SW 1271 (cell line): ENCODE measurements at places on chromosomes 2 and 18.

GRCh38 chr2:147173189-147173581 is 671.6 kb upstream of the ACVR2A start:
- DNase-seq = no peak

- no peak for DNase-seq
These were observed 310.7 kb upstream of the EPAS1 start for GRCh38 chr2:45986509-45986908.

GRCh38 chr2:134790487-134790886 is 47.9 kb upstream of the ACMSD start:
- DNase-seq = no peak

DNA sequence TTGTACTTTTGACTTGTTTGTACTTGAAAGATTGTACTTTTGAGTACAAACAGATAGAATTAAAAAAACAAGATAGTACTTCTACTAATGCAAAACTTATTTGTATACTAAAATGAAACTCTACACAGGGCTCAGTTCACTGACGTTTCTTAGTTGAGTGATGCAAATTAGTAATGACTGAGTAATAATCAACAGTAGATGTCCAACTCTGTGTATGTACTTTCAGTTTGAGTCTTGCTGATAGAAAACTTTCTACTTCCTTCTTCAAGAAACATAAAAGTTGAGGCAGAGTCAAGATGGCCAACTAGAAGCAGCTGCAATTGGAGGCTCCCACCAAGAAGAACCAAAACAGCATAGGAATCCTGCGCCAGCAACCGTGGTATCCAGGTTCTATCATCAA is 585.0 kb downstream of the NR4A2 start:
- DNase-seq = no peak

DNA sequence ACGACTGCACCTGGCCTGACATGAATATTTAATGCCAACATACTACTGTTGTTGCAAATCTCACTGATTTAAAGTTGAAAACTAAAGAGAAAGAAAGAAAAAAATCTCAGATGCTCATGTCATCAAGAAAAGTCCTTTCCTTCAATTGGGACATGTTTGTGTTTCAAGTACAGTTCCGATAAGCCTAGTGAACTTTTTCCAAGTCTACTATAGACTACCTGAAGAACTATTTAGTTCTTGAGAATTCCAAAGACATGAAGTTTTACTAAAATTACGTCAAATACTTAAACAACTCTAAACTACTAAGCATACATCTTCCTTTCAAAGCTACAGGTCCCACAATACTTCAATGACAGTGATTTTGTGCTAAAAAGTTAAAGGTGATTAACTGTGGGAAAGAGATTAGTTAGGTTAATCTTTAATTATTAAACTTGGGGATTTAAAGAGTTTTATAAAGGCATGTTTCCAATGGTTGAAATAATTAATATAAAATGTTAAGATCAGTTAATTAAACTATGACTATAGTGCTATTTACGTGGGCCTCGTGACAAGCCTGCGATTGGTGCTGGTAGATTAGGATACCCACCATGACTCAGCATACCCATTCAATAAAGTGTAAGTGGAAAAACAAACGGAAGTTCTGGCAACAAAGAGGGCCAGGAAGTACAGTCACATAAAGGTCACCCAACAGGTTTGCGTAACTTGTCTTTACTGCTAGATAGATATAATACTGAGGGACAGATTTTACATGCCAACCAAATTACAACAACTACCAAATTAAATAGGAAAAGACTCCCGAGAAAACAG is 55.5 kb downstream of the SEPTIN10 start:
- peak; percentile 81 for DNase-seq

DNA sequence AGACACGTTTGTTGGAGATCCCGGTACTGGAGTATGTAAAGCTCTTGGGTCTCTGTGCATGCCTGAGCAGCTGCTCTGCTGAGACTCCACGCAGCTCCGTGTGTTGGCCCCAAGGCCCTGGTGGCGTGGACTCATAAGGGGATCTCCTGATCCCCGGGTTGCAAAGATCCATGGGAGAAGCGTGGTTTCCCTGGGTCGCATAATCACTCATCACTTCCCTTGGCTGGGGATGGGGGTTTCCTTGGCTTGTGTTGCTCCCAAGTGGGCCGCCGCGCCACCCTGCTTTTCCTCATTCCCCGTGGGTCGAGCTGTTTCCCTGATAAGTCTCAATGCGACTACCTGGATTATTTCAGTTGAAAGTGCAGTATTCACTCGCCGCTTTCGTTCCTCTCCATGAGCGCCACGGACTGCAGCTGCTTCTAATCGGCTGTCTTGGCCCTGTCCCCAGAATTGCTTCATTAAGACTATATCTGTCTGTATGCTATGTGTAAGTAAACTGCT is 76.0 kb downstream of the EPC2 start:
- no peak for DNase-seq

- DNase-seq = no peak
These were observed 2.8 kb downstream of the SPR start for GRCh38 chr2:72889991-72890390.

DNA sequence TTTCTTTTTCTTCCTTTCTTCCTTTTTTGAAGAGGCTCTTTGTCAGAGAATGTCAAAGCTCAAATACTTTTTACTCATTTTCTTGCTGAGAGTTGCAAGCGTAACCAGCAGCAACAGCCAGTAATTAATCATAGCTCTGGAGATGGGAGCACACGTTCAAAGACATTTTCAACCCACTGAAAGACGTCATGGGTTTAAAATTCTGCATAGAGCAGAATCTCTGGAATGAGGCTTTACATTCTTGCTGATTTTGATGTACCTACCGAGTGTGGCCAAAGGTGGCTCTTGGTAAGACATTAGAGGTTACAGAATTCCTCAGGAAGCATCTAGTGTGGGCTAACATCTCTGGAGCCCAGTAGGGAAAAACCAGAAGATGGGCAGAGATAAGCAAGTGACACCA is 292.5 kb downstream of the MTX2 start:
- DNase-seq = no peak

DNA sequence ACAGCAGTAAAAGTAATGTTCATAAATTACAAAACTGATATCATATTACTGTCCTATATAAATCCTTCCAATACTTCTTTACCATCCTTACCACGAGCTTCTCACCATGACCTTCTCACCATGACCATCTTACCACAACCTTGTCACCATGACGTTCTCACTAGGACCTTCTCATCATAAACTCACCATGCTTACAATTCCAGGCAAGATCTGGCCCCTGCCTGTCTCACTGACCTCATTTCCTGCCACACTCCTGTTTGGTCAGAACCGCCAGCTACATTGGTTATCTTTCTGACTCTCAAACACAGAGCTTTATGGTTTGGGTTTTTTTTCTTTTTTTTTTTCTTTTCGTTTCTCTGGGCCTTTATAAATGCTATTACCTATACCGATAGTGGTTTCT is 827.6 kb downstream of the RNF144A start:
- no peak for DNase-seq

GRCh38 chr2:216539791-216540241 is 41.2 kb downstream of the RPL37A start:
- no peak for DNase-seq

DNA sequence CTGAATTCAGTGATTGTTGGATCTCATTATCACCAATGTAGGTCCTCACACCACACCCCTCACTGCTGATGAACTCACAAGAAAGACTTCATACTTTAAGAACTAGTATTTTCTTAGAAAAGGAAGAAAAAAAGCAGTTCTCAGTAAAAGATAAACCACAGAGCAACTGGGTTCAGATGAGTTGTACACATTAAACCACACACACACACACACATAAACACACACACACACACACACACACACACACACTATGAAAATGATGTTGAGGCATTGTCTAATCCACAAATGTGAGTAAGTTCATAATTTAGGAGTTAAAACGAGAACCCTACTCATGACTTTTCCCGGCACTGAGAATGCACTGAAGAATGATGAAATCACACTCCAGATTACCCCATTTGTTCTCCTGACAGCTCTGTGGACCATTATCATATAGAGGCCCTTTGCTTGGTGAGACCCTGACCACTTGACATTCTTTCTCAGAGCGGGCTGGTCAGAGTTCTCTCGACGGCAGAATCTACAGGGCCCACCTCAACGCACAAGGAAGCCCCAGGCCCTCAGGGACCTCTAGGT is 106.2 kb downstream of the BCL2 start:
- DNase-seq = no peak

GRCh38 chr18:45566025-45566740 is 49.1 kb upstream of the SLC14A2 start:
- DNase-seq = no peak

GRCh38 chr2:46663614-46664013 is 184.2 kb downstream of the TMEM247 start:
- DNase-seq = no peak

DNA sequence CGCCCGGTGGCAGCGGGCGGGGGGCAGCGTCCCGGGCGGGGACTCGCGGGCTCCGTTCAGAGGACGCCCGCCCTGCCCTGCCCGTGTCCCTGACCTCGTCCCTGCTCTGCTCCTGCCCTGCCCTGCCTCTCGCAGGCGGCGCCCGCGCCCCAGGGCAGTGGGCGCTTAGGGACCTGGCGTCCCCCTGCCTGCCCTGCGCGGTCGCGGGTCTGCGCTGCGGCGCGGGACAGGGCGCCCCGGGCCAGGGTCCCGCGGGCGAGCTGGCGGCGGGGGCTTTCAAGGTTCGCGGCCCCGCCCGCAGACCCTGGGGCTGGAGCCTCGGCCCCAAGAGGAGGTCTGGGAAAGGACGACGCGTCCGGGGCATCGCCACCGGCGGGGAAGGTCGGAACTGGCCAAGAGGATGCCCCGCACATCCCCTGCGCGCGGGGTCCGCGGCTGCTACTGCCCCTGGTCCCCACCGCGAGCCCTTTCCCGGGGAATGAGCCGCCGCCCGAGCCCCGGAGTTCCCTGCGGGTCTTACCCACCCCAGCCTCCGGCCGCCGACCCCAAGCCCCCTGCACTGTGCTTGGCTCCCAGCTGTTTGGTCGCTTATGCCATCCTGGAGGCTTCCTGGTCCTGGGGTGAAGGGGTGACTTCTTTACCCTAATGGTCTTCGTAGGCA is 679 bp downstream of the RNF144A start:
- no peak for DNase-seq
